H7 (cell line): ENCODE measurements at places on chromosomes 13 and 19.
A peak's percentile ranks its signal among the peaks of the same experiment; 100 is the strongest.

GRCh38 chr13:75869981-75870380 lies 233.9 kb downstream of the LMO7 start:
- DNase-seq = no peak

DNA sequence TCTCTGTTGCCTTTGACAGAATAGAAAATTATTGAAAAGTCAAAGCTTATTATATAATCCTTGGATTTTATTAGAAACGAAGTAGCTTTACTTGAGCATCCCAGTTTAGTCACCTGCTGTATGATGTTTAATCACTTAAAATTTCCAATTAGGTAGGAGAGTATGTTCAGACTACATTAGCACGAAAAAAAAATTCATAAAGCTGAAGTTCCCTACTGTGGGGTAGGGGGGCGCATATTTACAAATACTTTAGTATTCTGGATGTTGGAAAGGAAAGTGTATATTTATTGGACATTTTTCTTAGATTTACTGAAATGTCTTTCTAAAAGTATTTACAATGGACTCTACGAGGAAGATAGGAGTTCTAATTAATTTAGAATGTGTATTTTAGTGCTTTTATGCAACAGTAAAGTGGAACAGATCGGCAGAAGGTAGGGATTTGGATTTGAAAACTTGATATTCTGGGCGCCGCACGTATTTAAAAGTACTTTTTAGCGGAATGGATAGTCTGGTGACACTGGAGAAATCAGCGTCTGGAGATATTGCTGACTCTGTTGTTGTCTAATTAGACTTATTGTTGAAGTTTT lies 1.9 kb downstream of the CDK8 start:
- no peak for DNase-seq

- peak; percentile 72 for DNase-seq
These were observed 1.4 kb downstream of the CERS4 start for GRCh38 chr19:8210421-8211101.

- peak; percentile 67 for DNase-seq
These were observed 682 bp upstream of the TEAD2 start for GRCh38 chr19:49362929-49363267.

- no peak for DNase-seq
These were observed 597.3 kb downstream of the DCT start for GRCh38 chr13:93882086-93882651.

DNA sequence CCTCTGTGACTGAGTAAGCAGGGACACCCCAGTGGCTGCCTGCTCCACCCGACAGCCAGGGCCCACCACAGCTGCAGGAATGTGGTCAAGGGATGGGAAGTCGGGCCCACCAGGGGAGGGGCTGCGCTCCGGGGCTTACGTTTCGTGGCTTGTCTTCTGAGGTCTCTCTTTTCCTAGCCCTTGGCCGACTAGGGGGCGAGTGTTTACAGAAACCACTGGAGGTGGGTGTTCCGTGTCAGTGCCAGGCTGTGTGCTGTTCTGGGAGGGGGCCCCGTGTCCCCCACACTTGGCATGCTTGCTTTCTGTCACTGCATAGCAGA lies 4.5 kb downstream of the ADAT3 start:
- DNase-seq = no peak

GRCh38 chr13:29799041-29799440 lies 51.4 kb downstream of the UBL3 start:
- no peak for DNase-seq

DNA sequence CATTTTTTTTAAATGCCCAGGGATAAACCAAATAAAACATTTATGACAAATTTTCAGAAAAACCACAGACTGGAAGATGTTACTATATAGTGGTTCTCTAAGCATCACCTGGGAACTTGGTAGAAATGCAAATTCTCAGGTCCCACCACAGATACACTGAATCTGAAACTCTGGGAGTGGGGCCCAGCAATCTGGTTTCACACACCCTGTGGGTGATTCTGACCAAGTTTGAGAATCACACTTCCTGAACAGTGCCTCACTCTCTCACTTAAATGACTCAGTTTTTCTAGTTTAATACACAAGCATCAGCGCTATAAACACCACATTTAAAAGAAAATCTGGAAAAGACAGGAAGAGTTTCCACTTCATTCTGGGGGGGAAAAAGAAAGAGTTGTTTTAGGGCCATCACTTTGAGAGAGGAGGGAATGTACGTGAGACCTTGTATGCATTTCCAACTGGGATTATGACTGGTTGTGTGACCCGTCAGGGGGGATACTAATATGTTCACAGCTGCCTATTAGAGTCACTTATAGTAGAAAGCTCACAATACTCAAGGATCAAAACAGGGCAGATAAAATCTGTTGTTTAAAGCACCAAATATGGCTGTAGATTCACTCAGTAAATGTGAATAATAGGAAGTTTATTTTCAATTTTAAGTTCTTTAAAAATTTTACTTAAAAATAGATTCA lies 567.7 kb downstream of the GPC6 start:
- no peak for DNase-seq

DNA sequence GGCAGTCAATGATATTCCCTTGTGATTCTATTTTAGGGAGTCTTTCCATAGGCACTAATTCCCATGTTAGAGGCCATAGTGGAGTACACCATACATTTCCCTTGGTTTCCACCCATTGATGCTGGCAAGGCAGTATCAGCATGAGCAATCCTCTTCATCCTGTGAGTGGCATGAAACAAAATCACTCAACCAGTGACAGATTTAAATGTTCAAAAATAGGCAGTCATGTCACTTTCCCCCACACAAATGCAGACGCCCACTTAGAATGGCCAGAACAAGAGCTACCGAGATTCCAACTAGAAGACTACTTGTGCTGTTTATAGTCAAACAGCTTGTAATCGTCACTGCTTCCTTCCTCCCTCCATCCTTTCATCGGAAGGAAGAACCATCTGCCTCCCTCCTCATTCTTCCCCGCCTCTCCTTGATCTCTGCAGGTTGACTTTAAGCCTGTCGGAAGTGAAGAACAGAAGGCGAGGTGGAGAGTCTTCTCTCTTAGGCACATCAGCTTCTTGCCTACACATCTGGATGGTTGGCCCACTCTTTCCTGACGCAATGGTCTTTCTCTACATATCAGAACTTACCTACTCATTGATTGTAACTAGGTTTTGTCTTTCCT lies 22.6 kb downstream of the RASL11A start:
- no peak for DNase-seq

DNA sequence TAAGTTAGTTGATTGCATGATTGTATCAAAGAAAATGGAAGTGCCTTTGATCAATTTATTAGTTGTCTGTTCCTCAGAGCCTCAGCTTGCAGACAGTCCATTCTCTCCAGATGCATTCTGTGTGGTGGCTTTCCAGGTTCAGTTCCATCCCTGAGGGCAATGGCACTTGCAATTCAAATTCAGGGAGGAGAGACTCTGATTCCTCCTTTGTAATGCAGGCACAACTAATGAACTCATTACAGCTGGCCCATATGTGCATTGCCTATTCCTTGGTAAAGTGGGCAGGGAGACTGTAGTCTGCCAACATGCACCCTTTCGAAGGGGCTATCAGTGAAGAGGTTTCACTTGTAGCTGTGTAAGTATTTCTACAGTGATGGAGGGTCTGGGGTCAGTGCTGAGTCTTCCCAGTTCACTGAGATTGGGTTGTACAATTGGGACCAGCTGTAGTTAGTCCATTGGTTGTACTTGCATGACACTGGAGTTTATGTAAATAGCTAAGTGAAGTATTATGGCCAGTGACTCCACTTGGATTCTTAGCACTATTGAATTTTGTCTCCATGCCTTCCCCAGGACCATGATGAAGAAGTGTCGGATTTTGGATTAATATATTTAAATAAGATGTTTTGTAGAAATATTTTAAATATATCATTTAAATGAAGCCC lies 401.7 kb downstream of the GPC6 start:
- DNase-seq = no peak

DNA sequence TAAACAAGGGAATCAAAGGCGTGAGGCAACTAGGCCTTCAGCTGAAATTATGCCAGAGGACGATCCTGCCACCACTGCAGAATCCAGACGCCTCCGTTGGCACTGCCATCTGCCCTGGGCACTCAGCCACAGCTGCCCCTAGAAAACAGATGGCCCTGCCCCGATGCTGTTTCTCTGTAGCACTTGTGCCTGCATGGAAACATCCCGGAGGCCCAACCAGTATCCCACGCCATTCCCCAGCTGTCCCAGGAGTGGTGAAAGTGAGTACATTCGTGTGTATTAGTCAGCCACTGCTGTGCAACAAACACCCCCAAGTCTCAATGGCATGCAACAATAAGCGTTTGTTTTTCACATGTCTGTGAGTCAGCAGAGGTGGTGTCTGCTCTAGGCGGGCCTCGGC lies 8.9 kb upstream of the CRTC1 start:
- no peak for DNase-seq

DNA sequence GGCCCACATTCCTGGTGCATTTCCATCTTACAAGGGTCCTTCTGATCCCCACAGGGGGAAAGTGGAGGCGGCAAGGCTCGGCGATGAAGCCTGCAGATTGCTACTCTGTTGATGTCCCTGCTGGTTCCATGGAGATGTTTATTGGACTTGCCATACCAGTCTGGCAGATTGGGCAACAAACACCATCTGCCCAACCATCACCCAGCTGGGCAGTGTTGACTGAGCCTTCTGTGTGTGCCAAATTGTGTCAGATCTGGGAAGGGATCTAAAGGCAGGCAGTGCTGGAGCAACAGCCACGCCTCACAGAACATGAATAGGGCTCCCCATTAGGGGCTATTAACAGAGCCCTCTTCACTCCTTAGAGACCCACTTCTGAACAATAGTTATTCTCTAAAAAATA lies 35.0 kb downstream of the FLT1 start:
- no peak for DNase-seq

DNA sequence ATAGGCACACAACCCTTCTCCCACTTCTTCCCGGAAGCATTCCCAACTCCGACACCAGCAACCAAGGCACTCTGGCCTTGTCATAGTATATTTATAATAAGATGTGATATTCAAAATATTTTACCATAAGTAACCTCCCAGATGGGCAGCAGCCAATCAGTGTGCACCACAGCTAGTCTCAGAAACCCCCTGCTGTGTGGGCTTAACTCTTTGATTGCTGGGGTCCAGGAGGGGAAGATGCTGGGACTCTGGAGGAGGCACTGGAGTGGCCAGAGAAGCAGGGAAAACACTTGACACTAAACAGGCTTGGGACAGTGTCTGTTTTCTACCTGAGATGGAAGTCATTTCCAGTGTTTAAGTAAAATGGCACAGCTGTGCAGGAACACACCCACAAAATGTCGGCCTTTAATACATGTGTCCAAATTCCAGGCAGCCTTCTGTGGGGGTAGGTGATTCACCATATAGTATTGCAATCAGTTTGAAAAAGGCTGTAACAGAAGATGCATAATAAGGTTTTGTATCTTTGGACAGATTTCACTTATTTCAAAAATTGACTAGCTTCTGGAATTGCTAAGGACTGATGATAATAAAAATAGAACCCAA lies 100.7 kb downstream of the MBNL2 start:
- no peak for DNase-seq

DNA sequence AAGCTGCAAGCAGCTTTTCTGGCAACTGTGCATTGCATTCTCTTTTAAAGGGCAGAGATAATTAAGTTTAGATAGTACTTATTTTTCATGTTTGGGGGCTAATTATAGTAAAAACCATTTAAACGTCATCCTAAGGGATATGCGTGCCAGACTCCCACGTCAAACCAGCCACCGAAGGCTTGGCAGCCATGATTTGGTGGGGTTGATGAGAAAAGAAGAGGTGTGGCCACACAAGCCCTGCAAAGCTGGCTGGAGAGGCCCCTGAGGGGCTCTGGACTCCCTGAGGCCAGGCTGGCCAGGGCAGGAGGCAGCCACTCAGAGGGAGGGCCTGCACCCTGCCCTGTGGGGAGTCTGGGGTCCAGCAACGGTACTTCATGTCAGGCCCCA lies 17.5 kb downstream of the PEPD start:
- no peak for DNase-seq

- DNase-seq = peak; percentile 70
These were observed 15.4 kb downstream of the COMP start for GRCh38 chr19:18775586-18776287.

DNA sequence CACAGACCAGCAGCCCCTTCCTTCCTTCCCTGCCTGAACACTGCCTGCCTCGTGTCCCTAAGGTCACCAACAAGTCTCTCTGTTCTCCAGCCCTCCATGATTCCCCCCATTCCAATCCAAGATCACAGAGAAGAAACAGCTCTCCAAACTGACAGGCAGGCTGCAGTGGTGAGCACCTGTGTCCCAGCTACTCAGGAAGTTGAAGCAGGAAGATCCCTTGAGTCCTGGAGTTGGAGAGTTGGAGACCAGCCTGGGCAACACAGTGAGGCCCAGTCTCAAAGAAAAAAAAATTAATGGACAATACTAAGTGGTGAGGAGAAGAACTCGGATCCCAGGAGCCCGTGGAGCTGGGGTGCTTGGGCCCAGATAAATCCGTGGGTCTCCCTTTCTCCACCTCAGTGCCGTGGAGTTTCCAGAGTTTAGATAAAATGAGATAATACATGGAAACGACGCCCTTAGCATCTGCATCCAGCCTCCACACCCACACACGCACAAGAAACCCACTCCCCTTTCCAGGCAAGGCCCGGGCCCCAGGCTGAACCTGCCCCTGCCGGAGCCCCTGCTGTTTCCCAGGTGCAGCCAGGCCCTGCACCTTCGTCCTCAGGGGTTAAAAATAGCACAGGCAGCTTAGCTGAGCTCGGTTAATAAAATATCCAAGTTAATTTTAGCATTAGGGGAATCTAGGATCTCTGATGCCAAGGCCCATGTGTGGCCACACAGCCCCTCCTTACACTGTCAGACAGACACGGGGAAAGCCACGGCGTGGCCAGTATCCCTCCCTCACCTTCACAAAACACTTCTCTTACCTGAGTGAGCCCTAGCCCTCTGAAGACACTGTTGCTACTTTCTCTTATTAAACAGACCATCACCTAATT lies 4.7 kb downstream of the RASA3 start:
- peak; percentile 77 for DNase-seq

DNA sequence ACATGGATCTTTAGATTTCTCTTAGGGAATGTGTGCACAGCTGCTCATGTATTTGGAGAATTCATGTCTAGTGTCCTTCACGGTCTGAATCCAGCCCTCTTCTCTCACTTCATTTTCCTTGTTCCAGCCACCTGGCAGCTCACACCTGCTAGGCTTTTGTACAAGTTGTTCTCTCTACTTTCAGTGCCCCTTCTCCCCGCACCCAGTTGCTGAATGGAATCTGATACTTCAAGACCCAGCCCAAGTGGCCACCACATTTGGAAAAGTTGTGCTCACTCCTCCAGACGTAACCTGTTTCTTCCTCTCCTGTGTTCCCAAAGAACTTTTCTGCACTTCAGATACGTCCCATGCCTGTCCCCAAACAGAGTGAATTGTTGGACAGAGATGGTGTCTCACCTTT lies 235.6 kb downstream of the SHISA2 start:
- DNase-seq = no peak

GRCh38 chr13:66840621-66841020 lies 389.5 kb downstream of the PCDH9 start:
- DNase-seq = no peak
